ENCODE measurements at places on chromosomes 6 and 20. TPM values are rescaled to one million over a fixed set of nuclear protein-coding genes. Genes with fewer than 3 reads are reported as not detected.

- DNase-seq, result peak; percentile 3
These were observed 64.4 kb downstream of the HACE1 start for GRCh38 chr6:104795363-104795762.

- DNase-seq, result no peak
These were observed 67.8 kb upstream of the ADGRF4 start for GRCh38 chr6:47630587-47630986.

- no peak for DNase-seq
These were observed 208.8 kb downstream of the TSHZ2 start for GRCh38 chr20:53180928-53181362.

Gene ZBTB2
- 7.1 TPM for total RNA-seq

Gene COL19A1
- total RNA-seq, result not detected

Gene FOXC1
- 39.4 TPM for total RNA-seq

- DNase-seq, result peak; percentile 46
These were observed 101.6 kb upstream of the CD93 start for GRCh38 chr20:23187751-23188150.

Gene SPTLC3
- total RNA-seq, result 14.8 TPM

DNA sequence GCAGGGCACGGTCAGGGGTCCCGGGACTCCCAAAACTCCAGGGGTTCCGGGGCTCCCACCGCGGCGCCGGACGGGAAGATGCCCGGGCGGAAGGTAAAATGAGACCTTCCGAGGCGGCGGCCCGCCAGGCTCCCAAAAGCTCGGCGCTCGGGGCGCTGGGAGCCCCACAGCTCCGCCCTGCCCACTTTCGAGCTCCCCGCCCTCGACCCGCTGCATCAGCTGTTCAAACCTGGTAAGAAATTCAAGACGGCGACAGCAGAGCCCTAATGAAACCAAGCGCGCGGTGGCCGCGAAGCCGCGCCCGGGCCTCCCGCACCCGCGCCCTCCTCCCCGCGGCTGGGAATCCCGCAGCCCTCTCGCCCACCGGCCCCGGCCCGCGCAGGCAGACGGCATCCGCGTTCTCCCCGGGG, 369 bp downstream of the SLC4A11 start:
- DNase-seq, result peak; percentile 88

DNA sequence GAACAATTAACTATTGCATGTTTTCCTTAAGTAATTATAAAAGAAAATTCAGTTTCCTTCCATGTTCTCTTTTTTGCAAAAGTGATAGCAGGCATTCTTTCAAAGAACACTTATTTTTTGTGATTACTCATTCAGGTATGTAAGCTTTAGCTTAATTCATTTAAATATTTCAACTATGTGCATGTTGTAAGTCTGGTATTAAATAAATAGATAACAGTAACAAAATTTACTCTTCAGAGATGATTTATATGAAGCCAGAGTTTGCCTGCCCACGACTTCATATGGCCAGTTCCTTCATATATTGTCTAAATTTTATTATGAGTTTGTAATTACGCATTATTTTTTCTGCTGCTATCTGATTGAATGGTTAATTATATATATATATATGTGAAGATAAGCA, 110.9 kb downstream of the ADGRG6 start:
- no peak for DNase-seq

Gene FGD2
- total RNA-seq, result under 0.01 TPM

DNA sequence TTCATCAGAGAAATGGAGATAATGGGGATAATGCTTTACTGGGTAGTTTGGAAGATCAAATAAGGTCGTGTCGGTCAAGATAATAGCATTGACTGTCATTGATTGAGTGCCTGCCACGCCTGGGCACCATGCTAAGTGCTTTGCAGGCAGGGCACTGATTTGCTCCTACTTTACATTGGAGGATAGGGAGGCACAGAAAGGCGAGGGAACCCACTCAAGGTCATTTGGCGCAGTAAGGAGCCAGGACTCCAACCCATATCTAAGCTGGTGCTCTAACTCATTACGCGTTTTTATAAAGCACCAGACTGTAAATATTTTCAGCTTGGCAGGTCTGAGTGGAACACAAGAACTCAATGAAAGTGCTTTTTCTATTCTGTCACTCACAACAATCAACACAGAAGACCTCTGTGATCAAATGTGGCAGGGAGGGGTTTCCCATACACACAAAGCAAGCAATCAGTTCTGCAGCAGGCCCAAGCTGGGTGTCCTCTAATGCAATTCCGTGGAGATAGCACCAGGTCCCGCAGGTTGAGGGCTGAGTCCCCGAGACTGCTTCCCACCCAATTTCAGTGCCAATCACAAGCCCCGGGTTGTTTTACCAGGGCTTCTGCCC, 373.6 kb downstream of the CDH26 start:
- DNase-seq, result no peak

GRCh38 chr20:25136643-25137559, 55.0 kb upstream of the VSX1 start:
- peak; percentile 97 for DNase-seq

- no peak for DNase-seq
These were observed 723 bp downstream of the MANEA start for GRCh38 chr6:95578106-95578410.

Gene WFDC9
- not detected for total RNA-seq

DNA sequence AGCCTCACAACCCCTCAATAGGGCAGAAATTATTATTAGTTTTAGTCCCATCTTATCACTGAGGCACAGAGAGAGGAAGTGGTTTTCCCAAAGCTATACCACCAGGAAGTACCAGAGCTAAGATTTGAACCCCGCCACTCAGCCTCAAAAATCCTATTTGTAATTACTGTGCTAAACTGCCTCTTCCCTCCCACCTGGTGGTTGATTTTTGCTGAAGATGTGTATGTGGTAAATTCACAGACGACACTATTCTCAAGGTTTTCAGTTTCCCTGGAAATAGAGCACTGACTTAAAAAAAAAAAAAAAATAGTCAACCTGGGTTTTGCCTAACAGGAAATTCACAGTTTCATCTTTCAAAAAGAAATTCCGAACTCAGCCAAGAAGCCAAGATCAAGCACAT, 57.9 kb downstream of the TSHZ2 start:
- DNase-seq, result no peak

GRCh38 chr6:128240024-128240428, 280.4 kb downstream of the PTPRK start:
- no peak for DNase-seq

- peak; percentile 78 for DNase-seq
These were observed 637 bp downstream of the MYLK4 start for GRCh38 chr6:2749969-2750600.

GRCh38 chr6:69398729-69399128, 398.1 kb downstream of the LMBRD1 start:
- DNase-seq, result no peak

- DNase-seq, result no peak
These were observed 15.0 kb downstream of the FITM2 start for GRCh38 chr20:44296011-44296410.

GRCh38 chr6:20924911-20925543, 390.8 kb downstream of the CDKAL1 start:
- no peak for DNase-seq

Gene RPN2
- total RNA-seq, result 213 TPM

DNA sequence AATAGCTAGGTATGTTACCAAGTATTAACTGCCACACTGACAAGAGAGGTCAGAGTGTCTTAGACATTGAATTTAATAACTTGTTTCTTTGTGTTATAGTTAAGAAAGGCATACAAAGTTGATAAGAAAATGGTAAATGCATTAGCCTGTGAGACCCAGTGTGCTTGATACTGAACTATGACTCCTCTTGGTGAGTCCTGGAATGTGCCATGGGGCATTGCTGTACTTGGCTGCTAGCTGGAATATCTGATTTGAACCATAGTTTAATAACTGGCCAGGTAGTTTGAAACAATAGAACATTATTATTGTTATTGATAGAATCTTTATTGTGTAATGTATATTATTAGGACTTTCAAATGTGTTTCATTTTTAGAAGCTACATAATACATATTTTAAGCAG, 70.0 kb downstream of the ZFAND3 start:
- DNase-seq, result no peak

Gene XKR7
- under 0.01 TPM for total RNA-seq
